GM04503 (cell line): ENCODE measurements at places on chromosomes 5 and 9.

- DNase-seq, result no peak
These were observed 101.9 kb upstream of the NR3C1 start for GRCh38 chr5:143505354-143505753.

GRCh38 chr9:137150617-137151457 lies 11.9 kb downstream of the GRIN1 start:
- no peak for DNase-seq

- DNase-seq, result no peak
These were observed at the start of gene DIPK1B for GRCh38 chr9:136711751-136712689. TSS of gene DIPK1B (plus strand) at chr9:136712572. CDS start at chr9:136712666, 94 bp downstream.

- no peak for DNase-seq
These were observed 118.6 kb downstream of the KDM4C start for GRCh38 chr9:6876195-6876894.

DNA sequence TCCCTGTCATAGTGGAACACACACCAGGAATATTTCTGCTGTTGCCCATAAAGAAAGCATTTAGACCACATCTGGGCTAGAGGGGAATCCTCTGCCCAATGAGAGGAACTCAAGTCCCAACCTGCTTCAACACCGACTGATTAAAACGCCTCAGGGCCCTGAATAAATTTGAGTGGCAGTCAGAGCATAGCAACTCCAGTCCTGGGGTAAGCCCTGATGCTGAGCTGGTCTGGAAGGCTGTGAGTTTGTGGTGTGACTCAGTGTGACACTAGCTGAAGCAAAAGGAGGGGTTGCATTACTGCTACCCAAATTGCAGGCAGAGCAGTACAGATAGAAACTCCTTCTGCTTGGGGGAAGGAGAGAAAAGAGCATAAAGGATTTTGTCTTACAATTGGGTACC lies 148.3 kb downstream of the PRDM9 start:
- DNase-seq, result no peak

DNA sequence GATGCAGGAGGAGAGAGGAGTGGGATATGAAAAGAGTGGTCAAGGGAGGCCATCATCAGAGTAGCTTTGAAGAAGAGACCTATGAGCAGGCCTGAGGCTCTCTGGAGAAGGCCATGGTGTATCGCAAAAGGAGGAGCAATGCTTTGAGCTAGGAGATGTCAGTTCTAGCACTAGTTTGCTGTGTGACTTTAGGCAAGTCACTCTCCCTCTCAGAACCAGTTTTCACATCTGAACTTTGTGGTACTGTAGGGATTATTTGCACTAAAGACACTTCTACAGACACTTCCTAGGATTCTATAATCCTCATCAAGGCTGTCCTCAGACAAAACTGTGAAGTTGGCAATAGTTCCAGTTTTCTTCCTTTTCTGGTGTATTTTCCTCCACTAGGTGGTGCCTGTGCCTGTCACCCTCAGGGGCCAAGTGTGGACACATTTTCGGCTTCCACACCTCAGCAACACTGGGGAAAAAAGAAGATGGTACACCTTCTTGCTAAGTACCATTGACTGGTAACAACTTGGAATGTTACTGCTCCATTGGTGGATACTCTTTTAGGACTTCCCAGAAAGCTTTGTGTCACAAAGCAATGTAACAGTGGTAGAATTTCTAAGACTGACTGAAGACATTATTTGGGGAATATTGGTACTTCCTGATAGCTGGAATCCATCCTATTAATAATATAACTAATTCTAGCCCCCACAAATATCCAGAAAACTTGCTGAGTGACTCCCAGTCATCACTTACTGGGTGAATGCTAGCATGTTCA lies 9.9 kb downstream of the PAPPA start:
- DNase-seq, result no peak

GRCh38 chr5:9354336-9355081 lies 191.4 kb downstream of the SEMA5A start:
- no peak for DNase-seq

GRCh38 chr9:85155352-85155751 lies 485.8 kb downstream of the NTRK2 start:
- no peak for DNase-seq

DNA sequence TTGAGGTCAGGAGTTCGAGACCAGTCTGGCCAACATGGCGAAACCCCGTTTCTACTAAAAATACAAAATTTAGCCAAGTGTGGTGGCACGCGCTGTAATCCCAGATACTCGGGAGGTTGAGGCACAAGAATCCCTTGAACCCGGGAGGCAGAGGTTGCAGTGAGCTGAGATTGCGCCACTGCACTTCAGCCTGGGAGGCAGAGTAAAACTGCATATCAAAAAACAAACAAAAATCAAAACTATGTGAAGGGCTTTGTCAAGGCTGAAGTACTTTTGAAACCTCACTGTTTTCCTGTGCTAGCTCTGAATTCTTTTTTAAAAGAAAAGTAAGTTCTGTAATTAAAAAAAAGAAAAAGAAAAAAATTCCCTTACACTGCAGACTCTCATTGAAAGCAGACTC lies 65.1 kb upstream of the KLF4 start:
- DNase-seq, result no peak
